Esophagus squamous epithelium (tissue), 5 donors: ENCODE measurements at places on chromosomes 1 and 21. TPM values are rescaled to one million over a fixed set of nuclear protein-coding genes. Genes with fewer than 3 reads are reported as not detected.
A peak's percentile ranks its signal among the peaks of the same experiment; 100 is the strongest.

GRCh38 chr1:108913105-108913948 lies 36.5 kb downstream of the GPSM2 start:
- DNase-seq, result no peak
- H3K27me3 ChIP-seq, result no peaks in the 10 kb centered on the region
- no peaks in the 10 kb centered on the region for H3K4me1 ChIP-seq
- no peak overlapping the region for H3K27ac ChIP-seq

GRCh38 chr1:228037401-228038386 lies 30.9 kb downstream of the WNT3A start:
- no peaks in the 10 kb centered on the region for H3K36me3 ChIP-seq
- DNase-seq, result no peak
- H3K4me1 ChIP-seq, result peaks cover 13% of the 10 kb centered on the region
- peaks cover 77% of the 10 kb centered on the region for H3K27me3 ChIP-seq
- H3K4me3 ChIP-seq, result peak overlapping the region; percentile 14
- H3K27ac ChIP-seq, result no peak overlapping the region

DNA sequence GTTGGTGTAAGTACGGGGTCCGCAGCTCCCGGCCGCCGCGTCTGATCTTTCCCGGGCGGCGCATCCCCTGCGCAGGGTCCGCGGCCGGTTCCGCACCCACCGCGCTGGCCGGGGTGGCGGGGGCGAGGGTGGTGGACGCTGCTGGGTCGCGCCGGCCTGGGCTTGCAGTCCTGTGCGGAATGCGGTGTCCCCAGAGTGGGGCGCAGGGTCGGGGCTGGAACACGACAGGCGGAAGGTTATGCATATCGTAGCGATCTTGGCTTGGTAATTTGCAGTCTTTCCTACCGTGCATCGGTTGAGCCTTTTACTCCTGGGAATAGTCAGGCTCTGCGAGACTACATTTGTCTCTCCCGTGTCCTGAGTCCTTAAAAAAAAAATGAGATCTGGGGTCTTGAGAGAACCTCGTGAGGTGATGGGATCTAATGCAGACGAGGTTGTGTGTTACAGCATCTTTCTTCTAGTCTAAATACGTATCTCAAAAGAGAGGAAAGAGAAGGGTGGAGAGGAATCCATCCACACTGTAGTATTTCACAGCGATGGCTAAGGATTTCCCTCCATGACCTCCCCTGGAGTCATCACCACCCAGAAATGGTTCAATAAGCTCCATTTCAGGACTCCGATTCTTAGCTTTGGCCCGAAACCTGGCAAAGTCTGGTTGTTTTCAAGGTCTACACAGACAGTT lies 572 bp downstream of the ATP1B1 start:
- peak overlapping the region; percentile 69 for H3K4me3 ChIP-seq
- H3K36me3 ChIP-seq, result no peaks in the 10 kb centered on the region
- no peaks in the 10 kb centered on the region for H3K27me3 ChIP-seq
- no peak for DNase-seq
- H3K27ac ChIP-seq, result peak overlapping the region; percentile 94

DNA sequence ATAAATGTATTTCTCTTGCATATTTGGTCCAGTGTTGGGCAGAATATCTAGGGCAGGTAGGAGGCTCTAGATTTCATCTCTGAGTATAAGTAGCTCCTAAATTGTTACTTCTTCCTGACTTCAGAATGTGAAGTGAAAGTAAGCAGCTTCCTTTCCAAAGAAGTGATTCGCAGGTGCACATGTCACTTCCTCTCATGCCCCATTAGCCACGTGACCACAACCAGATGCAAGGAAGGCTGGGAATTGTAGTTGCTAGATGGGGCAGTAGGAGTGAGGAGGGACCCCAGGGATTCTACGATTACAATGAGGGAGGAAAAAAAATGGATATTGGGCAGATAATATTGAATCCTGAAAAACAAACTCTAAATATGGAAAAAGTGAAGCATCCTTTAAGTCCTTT lies 113.2 kb upstream of the CYYR1 start:
- H3K27ac ChIP-seq, result no peak overlapping the region
- no peaks in the 10 kb centered on the region for H3K4me1 ChIP-seq
- no peak for DNase-seq

DNA sequence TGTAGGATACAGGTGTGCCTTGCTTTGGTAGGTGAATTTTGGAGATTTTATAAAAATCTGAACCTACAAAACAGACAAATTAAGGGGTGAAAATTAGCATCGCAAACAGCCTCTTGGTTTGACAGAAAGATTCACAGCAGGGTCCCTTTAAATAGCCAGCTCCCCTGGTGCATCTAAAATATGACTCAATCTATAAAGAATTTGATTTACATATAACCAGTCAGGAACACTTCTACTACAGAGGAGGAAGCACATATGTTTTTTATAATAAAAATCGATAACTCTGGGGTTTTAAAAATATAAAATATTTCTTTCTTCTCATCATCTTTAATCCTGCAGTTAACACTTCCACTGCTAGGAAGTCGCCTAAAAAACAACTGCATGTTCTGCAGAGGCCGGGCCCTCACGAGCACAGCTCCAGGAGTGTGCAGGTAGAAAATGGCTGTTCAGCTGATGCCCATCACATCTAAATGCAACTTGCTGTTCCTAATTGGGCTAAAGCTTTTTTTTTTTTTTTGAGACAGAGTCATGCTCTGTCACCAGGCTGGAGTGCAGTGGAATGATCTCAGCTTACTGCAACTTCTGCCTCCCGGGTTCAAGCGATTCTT lies 203.4 kb downstream of the HS2ST1 start:
- H3K4me1 ChIP-seq, result no peaks in the 10 kb centered on the region
- no peaks in the 10 kb centered on the region for H3K36me3 ChIP-seq
- H3K27me3 ChIP-seq, result no peaks in the 10 kb centered on the region
- no peak for DNase-seq

DNA sequence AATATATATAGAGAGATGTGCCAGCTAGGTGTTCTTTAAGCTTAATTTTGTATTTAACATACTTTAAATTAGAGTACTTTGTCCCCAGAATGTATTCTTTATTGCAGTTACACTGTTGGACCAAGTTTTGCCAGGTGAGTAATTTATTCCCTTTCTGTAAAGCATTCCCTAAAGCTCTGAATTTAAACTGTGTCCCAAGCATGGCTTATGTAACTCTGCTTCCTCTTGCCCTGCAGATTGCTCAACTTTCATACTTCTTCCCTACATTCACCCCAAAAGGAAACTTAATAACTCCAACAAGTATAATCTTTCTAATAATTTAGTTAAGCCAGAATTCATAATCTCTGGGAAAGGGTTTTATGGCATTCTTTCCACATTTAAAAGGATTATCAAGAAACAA lies 5.6 kb downstream of the LYPLAL1 start:
- H3K4me1 ChIP-seq, result peaks cover 12% of the 10 kb centered on the region
- no peaks in the 10 kb centered on the region for H3K36me3 ChIP-seq
- DNase-seq, result no peak
- H3K27me3 ChIP-seq, result no peaks in the 10 kb centered on the region

GRCh38 chr1:234169161-234169849 lies 204.0 kb upstream of the COA6 start:
- H3K36me3 ChIP-seq, result no peaks in the 10 kb centered on the region
- H3K4me3 ChIP-seq, result no peak overlapping the region
- no peaks in the 10 kb centered on the region for H3K4me1 ChIP-seq
- H3K27me3 ChIP-seq, result no peaks in the 10 kb centered on the region
- no peak overlapping the region for H3K27ac ChIP-seq

DNA sequence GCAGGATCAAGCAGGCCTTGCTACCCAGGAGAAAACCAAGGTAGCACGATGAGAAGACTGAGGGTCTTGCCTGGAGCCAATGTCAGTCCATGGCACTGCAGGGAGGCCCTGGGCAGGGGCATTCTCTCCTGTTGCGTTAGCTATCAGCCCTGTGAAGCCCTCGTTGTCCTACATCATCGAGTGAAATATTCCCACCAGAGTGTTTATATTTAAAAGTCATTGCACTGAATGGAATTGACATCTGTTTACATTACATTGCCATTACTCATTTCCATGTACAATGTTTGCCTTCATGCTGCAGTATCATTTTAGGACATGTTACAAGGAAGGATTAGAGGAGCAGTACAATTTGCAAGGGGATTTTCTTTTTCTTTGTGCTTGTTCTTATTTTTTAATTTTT lies 243.9 kb downstream of the KAZN start:
- H3K27ac ChIP-seq, result peak overlapping the region; percentile 77
- no peak for DNase-seq
- no peaks in the 10 kb centered on the region for H3K27me3 ChIP-seq
- no peaks in the 10 kb centered on the region for H3K36me3 ChIP-seq
- no peaks in the 10 kb centered on the region for H3K4me1 ChIP-seq
- no peak overlapping the region for H3K4me3 ChIP-seq

DNA sequence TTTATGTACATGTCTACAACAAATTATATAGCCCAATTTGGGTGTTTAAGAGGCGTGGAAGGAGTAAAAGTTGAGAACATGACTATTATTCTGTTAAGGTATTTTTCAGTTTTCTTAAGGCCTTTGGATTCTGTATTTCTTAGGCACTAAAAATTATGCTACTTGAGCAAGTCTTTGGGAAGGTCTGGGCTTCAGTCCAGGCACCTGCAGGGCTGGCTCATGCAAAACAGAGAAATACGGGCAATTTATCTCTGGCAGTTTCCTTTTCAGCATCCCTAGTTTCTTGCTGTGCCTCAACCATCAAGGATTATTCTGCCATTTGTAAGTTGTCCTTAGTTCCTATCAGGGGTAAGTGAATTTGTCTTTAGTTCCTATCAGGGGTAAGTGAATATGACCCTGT lies 358.8 kb upstream of the B3GALT2 start:
- no peak overlapping the region for H3K27ac ChIP-seq
- H3K4me3 ChIP-seq, result no peak overlapping the region
- no peaks in the 10 kb centered on the region for H3K36me3 ChIP-seq
- H3K27me3 ChIP-seq, result no peaks in the 10 kb centered on the region
- no peaks in the 10 kb centered on the region for H3K4me1 ChIP-seq

DNA sequence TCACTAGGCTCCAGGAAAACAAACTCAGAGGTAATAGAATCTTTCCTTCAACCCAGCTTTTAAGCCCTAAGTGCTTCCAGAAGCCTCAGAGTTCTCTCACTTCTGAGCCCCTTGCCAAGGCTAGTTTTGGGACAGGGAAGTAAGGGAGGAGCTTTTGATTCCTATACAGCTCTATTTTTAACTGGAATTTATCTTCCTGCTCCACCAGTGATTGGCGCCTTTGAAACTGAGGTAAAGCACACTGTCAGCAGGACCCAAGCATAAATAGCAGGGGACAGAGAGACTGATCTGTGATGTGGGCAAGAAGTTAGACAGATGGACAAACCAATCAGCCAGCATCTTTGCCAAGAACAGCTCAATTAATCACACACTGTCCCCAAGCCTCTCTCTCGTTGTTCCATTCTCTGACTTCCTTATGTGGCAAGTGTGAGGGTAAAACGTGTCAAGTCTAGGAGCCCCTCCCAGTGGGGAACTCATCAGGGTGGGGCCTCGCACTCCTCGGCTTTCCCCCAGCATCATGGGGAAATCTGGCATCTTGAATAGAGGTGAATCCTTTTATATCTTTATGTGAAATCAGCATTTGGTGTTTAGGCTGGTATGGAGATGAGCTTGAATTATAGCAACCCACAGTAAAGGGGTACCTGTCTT lies 40.2 kb upstream of the MPZL1 start:
- no peak overlapping the region for H3K27ac ChIP-seq
- peaks cover 5% of the 10 kb centered on the region for H3K4me1 ChIP-seq
- no peaks in the 10 kb centered on the region for H3K36me3 ChIP-seq
- H3K4me3 ChIP-seq, result no peak overlapping the region
- no peak for DNase-seq

- no peaks in the 10 kb centered on the region for H3K27me3 ChIP-seq
- H3K4me3 ChIP-seq, result no peak overlapping the region
- no peak overlapping the region for H3K27ac ChIP-seq
- peaks cover 36% of the 10 kb centered on the region for H3K4me1 ChIP-seq
- DNase-seq, result no peak
These were observed 892.6 kb downstream of the KCNT2 start for GRCh38 chr1:195715652-195716051.

DNA sequence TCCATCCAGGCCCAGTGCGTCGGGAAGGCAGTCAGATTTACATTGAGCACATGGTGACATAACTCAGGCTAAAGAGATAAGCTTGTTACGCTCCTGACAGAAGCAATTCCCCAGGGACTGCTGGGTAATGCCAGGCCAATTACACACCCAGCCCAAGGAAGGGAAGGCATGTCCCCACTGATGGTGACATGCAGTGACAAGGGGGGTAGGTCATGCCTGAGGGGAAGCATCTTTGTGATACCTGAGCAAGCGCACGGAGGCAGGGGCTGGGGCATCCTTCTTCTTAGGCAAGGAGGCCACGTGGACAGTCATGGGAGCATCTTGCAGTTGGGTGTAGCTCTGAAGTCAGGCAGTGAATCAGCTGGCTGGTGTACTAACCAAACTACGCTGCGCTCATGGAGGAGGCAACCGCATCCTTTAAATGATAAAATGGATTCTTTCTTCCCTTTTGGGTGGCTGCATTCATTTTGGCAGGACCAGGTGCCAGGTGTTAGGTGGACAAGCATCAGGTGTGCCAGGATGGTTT lies 39.6 kb upstream of the GRIK3 start:
- H3K4me3 ChIP-seq, result no peak overlapping the region
- H3K36me3 ChIP-seq, result no peaks in the 10 kb centered on the region
- H3K27me3 ChIP-seq, result peaks cover 76% of the 10 kb centered on the region
- H3K27ac ChIP-seq, result no peak overlapping the region
- DNase-seq, result no peak

GRCh38 chr1:6954591-6954990 lies 169.3 kb downstream of the CAMTA1 start:
- H3K36me3 ChIP-seq, result no peaks in the 10 kb centered on the region
- no peak for DNase-seq
- no peak overlapping the region for H3K27ac ChIP-seq

DNA sequence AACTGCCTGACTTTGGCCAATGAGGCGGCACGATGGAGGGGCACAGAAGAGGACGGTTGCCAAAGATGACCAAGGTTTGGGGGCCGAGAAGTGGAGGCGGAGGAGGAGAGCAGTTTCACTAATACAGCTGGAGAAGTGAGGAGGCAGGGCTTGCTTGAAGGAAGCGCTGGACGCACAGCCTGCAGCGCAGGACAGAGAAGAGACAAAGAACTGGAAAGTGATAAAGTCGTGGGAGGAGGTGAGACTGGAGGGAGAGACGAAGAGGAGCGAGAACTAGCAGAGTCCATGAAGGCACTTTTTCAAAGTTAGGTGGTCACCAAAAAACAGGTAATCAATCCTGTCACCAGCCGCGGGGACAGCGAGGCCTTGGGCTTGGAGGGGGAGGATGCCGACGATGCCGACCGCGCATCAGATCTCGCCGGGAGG lies 771 bp downstream of the PACC1 start:
- H3K4me1 ChIP-seq, result peaks cover 23% of the 10 kb centered on the region
- no peaks in the 10 kb centered on the region for H3K36me3 ChIP-seq
- no peaks in the 10 kb centered on the region for H3K27me3 ChIP-seq

DNA sequence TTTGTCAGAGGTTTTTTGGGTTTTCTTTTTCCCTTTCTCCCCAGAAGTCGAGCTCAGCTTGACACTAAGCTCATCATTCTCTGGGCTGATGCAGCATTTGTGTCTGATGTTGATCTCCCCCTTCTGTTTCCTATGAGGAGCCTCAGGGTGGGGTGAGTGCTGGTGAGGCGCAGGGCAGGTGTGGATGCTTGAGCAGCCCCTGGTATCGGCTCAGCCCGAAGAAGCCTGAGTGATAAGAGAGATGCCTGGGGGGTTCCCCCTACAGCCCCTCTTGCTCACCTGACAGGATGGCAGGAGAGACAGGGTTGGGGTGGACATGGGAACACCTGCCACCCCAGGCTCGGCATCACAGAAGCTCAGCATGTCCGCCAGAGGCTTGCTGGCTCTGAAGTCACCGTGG lies 239.0 kb downstream of the RHOU start:
- H3K4me1 ChIP-seq, result peaks cover 12% of the 10 kb centered on the region
- H3K4me3 ChIP-seq, result no peak overlapping the region
- no peaks in the 10 kb centered on the region for H3K36me3 ChIP-seq
- H3K27ac ChIP-seq, result no peak overlapping the region

Gene LRRC7
- not detected for total RNA-seq

Gene CTH
- total RNA-seq, result 1.2 TPM

Gene AZIN2
- total RNA-seq, result 0.47 TPM

Gene TMEM269
- total RNA-seq, result not detected

Gene IVL
- 336 TPM for total RNA-seq

Gene OR2L13
- not detected for total RNA-seq

Gene LMX1A
- 0.38 TPM for total RNA-seq

Gene MAEL
- not detected for total RNA-seq
